DMS79 treated with DMSO at 0.1 percent for 48 hours (cell line): ENCODE measurements at places on chromosomes 2 and 18.
A peak's percentile ranks its signal among the peaks of the same experiment; 100 is the strongest.

DNA sequence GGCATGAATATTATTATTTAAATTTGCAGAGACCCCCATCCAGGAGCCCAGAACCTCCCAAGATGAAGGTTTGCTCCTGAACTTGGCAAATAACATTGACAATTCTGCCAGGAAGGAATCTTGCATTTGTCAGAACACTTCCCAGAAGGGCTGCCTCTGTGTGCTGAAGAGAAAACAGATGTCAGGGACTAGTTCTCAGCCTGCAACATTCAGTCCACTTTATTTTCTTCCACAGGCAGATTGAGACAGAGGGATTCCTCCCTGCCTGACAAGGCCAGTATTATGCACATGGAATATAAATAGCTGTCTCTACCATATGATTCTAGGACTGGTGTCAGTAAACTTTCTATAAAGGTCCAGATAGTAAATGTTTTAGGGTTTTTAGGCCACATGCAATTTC is 171.5 kb upstream of the SIX2 start:
- DNase-seq = no peak

GRCh38 chr18:35267161-35267651 is 22.8 kb downstream of the ZSCAN30 start:
- peak; percentile 56 for DNase-seq

DNA sequence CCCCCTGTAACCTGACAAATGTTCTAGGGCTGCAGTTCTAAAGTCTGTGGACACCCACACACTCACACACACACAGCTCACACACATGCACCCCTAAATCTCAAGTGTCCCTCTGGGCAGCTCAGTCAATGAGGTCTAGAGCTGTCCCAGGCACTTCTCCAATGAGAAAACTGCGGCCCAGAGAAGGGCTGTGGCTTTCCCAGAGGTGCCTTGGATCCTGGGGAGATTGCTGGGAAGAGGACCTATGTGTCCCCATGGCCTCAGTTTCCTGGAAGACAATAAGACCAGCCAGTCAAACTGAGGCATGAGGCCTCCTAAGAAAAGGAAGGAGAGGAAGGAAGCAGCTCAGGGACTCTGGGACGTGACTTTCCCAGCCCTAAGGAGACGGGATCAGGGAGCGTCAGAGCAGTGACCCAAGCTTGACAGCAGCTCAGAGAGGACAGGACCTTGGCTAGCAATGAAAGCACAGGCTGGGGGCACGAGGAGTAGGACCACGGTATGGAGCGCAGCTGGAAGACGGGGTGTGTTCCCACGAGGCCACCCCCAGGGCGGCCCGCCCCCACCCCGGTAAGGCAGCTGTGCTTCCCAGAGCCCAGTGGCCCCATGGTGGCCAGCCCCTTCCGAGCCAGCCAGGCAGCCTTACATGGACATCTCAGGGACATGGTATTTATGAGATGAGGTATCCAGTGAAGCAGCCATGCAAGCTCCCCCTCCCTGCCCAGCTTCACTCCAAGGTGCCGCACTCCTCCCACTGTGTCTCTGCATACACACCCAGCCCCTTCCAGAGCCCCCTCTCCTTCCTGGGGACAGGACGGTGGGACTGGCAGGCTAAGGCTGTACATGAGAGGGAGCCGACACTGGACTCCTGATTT is 46.0 kb downstream of the TNS1 start:
- no peak for DNase-seq

DNA sequence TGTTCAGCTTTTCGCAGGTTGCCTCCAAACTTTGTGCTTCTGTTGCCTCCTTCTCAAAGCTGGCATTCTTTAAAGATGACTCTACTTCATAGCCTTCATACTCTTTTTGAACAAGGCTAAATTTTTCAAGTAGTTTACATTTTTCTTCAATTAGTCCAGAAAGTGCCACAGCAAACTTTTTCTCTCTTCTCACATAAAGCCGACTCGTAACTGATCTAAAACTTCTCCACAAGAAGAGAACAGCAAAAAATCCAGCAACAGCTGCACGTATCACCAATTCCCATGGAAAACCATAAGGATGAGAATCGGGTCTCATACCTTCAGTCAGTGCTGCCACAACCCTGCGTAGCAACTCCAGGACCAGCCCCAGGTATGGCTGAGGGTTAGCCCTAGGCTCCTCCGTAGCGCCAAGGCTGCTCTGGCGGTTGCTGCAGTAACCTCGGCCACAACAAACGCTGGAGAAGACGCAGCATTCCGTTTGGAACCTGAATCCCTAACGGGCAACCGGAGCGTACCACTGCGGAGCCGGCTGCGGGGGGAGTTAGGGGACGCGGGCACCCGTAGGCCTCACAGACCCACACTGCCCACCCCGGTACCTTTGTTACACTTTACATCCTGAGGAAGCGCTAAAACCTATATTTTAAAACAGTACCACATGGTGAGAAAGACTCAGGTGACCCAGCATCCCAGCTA is at the start of gene CTAGE1:
Gene CTAGE1 (minus strand): TSS at position 420 of the 693 bp plus-strand sequence. CDS start 104 bp downstream, at position 316.
- no peak for DNase-seq

DNA sequence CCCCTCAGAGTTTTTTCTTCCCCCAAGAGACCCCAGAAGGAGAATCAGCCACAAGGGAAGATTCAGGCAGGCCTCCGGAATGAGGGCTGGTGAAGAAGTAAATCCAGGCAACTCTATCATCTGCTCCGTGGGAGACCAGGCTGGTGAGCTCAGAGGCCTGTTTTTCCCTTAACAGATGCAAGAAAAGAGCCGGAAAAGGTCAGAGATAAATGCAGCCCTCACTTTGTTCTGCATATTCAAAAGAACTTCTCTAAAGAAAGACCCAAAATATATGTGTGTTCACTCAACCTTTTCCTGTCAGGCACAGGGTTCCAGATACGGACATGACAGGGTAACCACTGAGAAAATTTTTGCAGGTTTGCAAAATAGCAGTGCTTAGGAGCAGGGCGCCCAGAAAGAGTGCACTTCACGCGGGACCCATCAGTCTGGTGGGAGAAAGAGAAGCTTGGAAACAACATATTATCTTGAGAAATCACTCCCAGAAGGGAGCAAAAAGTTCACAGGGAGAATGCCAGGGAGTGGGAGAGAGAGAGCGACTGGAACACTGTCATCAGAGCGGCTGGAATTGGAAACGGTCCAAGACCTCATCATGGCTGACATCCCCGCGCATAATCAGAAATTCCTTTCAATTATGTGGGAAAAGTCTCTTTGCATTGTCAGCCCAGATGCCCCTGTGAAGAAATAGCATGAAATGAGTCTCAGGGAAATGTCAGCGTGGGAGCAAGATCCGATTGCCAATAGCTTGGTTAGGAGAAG is 244.8 kb upstream of the SLC14A2 start:
- DNase-seq = no peak

DNA sequence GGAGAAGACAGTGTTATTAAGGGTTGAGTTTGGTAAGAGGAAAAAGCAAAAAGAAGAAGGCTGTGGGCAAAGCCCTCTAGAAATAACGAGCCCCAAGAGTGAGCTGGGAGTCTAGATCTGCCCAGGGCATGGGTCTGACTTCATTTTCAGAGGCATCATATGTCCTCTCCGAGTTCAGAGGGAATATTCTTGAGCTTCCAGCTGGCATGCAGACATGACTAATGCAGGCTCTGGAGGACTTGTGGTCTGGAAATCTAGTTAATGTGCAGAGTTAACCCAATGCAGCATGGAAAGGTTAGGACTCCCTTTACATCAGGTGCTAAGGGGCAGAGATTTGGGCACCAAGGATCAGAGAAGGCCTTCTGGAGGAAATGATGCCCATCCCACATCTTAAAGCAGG is 7.3 kb downstream of the ACMSD start:
- DNase-seq = no peak

DNA sequence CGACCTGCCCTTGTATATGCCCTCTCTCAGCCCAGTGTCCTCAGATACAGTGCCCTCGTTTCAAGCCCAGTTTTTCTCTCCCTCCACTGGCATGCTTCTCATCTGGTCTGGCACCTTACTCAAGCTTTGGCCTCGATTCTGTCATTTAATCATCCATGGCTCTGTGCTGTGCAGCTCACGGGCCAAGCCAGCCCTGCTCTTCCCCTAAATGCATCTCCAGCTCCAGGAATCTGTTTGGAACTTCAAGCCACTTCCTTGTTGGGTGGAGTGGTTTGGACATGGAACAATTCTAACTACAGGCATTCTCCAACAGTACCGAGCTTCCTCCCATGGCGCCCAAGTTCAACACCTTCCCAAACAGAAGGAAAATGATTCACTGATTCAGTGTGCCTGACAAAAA is 76.7 kb upstream of the ZNF397 start:
- no peak for DNase-seq

- no peak for DNase-seq
These were observed 75.6 kb upstream of the MGAT5 start for GRCh38 chr2:134178138-134178877.

- no peak for DNase-seq
These were observed 33.7 kb downstream of the LCT start for GRCh38 chr2:135803278-135803677.

DNA sequence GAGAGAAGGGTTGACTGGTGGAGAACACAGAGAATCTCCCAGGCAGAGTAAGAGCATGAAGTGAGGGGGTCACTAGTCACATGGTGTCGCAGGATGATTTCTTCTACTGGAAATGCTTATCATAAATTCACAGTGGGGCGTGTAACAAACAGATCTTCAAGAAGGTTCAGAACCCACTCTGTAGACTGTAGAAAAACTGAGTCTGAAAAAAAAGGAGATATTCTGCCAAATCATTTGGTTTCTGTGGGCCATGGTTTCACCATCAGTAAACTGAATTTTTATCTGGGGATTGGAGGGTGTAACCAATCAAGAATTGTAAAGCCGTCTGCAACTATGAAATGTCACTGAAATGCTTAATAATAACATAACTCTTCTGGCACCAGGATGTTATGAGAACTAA is 15.0 kb downstream of the TPGS2 start:
- DNase-seq = no peak

- DNase-seq = no peak
These were observed 62.7 kb upstream of the NT5C1B start for GRCh38 chr2:18651842-18652774.

DNA sequence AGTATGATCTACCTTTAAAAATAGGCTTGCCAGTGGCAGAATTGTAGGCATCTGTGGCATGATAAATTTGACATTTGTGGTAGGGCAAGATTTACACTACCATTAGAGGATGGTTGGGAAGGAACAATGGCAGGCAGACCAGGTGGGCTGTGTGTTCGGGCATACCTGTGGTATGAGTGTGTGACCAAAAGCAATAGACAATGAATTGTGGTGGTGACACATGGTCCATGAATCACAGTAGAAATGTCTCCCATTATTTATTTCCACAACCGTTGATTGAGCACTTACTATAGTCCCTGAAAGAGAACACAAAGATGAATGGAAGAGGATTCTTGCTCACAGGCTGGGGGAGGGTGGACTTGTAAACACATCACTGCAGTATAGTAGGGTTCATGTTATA is 29.9 kb upstream of the RUFY4 start:
- no peak for DNase-seq

DNA sequence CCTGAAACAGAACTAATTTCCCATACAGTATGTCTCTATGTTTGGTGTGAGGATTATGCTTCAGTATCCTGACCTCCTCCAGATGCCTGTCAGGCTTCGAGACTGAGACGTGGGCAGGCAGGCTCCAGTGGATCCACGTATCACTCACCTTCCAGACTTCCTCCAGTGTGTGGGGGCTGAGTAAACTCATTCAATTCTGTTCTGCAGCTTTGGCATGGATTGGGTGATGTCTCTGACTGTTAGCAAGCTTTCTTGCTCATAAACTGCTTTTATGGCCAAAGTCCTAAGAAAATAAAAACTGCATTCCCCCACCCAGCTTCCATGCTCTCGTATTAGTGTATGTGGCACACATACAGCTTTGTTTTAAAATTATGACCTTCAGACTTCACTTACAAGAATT is 53.6 kb downstream of the CCDC93 start:
- no peak for DNase-seq

- DNase-seq = no peak
These were observed 249.0 kb downstream of the EXOC6B start for GRCh38 chr2:72576861-72577260.

GRCh38 chr2:104841744-104842143 is 12.2 kb upstream of the POU3F3 start:
- DNase-seq = no peak

DNA sequence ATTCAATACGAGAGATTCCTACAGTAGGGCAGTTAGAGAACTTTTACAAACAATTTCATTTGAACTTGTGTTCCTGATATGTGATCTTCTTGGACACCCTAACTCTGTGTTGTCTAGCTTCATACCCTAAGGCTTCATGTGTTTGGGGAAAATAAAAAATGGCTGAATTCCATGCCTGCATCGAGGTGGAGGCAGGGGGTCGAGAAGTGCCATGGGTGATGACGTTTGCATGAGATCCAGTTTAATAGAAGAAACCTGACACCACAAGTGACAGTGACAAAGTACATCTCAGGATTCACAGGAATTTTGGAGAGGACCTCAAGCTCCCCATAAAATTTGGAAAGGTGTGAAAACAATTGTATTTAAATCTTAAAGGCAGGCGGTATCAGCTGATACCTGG is 169.2 kb upstream of the NABP1 start:
- DNase-seq = no peak

DNA sequence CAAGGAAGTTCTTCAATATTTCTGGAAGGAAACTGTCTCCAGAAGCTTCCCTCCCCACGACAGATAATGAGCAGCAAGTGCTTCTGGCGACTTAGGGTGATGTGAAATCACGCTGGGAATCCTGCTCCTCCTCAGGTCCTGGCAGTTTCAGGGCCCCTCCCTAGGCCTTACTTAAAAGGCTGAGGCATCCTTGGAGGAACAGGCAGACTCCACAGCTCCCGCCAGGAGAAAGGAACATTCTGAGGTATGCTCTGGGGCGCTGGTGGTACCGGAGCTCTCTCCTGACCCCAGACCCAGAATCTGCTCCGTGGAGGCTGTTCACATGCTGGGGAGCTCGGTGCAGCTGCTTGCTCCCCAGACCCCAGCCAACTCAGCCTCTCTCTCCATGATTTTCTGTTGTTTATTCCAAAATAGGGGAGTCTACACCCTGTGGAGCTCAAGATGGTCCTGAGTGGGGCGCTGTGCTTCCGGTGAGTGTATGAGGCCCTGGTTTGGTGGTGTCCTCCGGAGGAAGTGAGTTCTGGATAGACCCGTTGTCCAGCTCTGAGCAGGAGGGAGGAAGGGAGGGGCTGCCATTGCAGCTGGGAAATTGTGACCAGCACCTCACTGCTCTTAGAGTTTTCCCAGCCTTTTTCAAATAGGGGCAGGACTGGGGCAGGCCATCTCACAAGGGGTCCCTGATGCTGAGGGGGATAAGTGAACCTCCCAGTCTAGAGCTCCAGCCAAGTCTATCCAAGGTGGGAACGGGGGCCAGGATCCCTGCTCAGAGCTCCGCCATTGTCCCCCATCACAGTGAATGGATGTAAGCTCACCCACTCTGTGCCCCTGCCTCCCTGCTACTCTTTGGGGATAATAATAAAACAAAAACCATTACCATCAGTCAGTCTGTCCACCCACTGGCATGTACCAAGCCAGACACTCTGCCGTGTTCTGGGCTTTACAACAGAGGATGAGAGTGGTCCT is at the start of gene IL36RN:
Gene IL36RN (plus strand): TSS at position 201 of the 963 bp plus-strand sequence. CDS start 241 bp downstream, at position 442.
- DNase-seq = no peak
